ENCODE measurements at places on chromosomes 12 and 14.

GRCh38 chr12:16198884-16199283, 78.6 kb downstream of the SLC15A5 start:
- no peak for DNase-seq

GRCh38 chr14:103366741-103367140, 18.5 kb upstream of the MARK3 start:
- no peak for DNase-seq

DNA sequence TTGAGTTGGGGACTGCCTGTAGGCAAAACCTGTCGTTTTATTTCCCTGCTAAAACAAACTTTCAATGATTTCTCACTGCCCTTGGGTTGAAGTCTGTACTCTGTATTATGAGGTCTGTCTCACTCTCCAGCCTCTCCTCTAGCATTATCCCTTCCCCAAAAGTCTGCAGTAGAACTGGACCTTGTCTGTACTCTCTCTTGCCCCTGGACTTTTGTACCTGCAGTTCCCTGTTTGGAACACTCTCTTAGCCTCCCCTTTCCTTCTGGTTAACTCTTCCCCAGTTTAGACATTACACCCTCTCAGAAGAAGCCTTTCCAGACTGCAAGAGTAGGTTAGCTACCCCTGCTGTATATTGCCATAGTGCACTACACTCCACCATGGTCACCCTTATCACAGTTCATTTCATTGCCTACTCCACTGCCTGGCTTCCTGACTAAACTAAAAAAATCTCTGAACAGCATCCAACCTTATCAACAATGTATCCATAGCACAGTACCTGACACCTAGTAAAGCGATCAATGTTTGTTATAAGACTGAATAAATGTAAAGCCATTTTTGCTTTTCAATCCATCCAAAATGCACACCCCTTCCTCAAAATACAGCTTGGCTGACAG, 3.6 kb upstream of the AJUBA start:
- DNase-seq: no peak

GRCh38 chr12:89965993-89966392, 257.4 kb upstream of the ATP2B1 start:
- DNase-seq: no peak

DNA sequence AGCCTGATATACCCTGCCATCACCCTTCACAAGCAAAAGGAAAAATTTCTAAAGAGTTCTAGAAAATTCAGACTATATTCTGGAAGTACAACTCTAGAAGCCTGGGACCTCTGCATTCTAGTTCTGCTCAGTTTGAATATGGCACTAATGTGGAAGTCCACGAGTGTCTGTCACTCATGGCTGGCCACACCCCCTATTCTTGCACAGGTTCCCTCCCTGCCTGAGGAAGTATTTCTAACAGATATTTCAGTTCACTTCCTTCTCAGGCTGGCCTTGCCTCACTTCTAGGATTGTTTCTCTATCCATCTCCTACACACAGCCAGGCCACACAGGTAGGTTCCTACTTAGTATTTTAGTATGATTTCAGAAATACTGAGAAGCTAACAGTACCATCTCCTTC, 67.4 kb downstream of the PHLDA1 start:
- DNase-seq: no peak

DNA sequence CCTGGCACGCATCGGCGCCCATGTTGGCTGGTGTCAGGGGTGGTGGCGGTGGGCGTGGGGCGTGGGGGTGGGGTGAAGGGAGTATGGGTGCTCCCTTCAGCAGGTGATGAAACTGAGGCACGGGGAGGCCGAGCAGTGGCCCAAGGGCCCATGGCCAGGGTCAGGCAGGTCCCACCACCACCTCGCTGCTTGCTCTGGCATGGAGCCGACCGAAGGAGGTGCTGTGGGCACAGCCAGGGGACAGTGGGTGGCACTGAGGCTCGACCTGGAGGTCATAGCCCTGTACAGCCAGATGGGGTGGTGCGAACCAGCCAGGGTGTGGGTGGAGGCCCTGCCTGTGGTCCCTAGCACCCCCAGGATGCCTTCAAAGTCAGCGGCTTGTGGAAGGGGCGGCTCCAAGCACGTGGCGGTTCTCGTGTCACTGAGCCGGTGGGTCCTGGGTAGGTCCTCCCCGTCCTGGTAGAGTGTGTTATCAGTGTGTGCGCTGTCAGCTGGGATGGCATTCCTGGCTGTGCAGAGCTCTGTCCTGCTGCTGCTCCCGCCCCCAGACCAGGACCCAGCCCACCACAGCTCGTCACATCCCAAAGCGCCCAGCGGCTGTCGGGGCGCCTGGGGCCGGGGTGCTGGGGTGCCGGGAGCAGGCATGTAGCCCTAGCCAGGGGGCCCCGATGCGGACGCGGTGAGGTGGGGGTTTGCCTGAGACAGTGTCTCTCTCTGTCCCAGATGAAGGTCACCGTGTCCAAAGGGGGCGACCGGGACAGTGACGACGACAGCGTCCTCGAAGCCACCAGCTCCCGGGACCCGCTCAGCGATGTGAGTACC, 35.3 kb downstream of the FBRSL1 start:
- DNase-seq: no peak

- DNase-seq: no peak
Measured at GRCh38 chr14:103138301-103139131, 15.3 kb downstream of the TNFAIP2 start.
